ENCODE measurements at places on chromosomes 4 and X. TPM values are rescaled to one million over a fixed set of nuclear protein-coding genes. Genes with fewer than 3 reads are reported as not detected.

ADAMTS3 gene
- 2.9 TPM for total RNA-seq

- H3K36me3 ChIP-seq = no peaks in the 10 kb centered on the region
- no peak for DNase-seq
- H3K4me1 ChIP-seq = no peaks in the 10 kb centered on the region
- peaks cover 6% of the 10 kb centered on the region for H3K27me3 ChIP-seq
Observed at GRCh38 chrX:150696331-150696730, 3.1 kb downstream of the MTMR1 start.

SORCS2 gene
- total RNA-seq = 1.3 TPM

DNA sequence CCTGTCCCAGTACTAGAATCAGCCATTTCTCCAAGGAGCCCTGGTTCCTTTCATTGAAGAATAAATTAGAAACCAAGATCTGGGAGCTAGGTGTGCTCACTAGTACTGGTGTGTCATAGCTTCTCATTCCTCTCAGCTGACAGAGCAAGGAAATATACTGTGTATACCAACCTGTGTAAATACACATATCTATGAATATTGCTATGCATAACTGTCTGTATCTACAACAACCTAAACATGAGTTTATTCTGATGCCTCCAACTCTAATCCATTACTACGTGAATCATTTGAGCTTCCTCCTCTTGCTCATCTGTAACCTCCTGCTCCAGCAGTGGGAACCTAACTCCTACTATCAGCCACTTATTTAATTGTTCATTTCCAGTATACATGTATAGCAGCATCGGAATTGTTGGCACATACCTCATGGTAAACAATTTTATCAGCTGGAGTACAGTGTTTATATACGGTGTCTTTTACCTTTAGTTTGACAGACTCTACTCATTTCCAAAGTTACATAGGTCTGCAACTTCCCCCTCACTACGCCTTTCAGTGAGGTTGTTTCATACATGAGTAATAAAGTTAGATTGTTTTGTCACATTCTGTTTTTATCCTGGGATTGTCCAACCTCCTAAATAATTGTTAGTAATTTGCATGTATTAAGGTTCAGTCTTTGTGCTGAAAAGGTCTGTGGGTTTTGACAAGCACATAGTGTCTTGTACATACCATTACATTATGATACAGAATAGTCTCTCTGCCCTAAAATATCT, 7.1 kb upstream of the SCRG1 start:
- H3K4me3 ChIP-seq = no peak overlapping the region
- no peak for DNase-seq
- no peak overlapping the region for H3K27ac ChIP-seq
- H3K4me1 ChIP-seq = no peaks in the 10 kb centered on the region

G6PD gene
- total RNA-seq = 38.2 TPM

DNA sequence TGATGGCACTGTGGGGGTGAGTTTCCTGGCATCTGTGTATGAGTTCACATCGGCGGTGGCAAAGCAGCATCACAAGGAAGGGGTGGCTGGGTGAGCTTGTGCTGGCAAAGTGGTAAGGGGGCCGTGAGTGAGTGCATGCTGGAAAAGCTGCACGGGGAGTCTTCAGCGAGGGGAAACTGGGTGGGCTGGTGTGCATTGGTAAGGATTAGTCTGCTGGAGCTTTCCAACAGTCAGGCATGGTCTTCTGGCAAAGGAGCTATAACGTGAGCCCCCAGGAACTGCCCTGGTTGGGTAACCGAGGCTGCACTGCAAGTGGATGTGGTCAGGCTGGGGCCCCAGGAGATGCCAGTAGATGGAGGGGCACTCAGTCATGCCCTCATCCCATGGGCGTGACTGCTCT, 30.7 kb downstream of the ADAM29 start:
- H3K36me3 ChIP-seq = peaks cover 4% of the 10 kb centered on the region
- H3K4me1 ChIP-seq = no peaks in the 10 kb centered on the region
- H3K27me3 ChIP-seq = no peaks in the 10 kb centered on the region
- no peak overlapping the region for H3K27ac ChIP-seq

SERPINA7 gene
- not detected for total RNA-seq

Data from breast epithelium (tissue), 4 donors.